Stimulated activated CD4-positive, alpha-beta T cell treated with anti-CD3 and anti-CD28 coated beads, Interleukin-1b, Interleukin-23, amount 100 ng/mL, for 4 hours (primary cell): ENCODE measurements at places on chromosomes 1 and 21.
A peak's percentile ranks its signal among the peaks of the same experiment; 100 is the strongest.

- no peak for DNase-seq
These were observed 43.5 kb upstream of the BCL9 start for GRCh38 chr1:147497826-147498225.

- DNase-seq: peak; percentile 88
These were observed at the start of gene BACH1 for GRCh38 chr21:29298348-29299045. TSS of gene BACH1 (plus strand) at chr21:29298922. CDS start at chr21:29321281, 22,359 bp downstream.

- no peak for DNase-seq
These were observed 273.1 kb upstream of the LYPLAL1 start for GRCh38 chr1:218900615-218901014.

GRCh38 chr1:159203610-159204009 is 1.1 kb upstream of the ACKR1 start:
- no peak for DNase-seq
